Islet precursor cell (in vitro differentiated cells): ENCODE measurements at places on chromosomes 1 and 21.

DNA sequence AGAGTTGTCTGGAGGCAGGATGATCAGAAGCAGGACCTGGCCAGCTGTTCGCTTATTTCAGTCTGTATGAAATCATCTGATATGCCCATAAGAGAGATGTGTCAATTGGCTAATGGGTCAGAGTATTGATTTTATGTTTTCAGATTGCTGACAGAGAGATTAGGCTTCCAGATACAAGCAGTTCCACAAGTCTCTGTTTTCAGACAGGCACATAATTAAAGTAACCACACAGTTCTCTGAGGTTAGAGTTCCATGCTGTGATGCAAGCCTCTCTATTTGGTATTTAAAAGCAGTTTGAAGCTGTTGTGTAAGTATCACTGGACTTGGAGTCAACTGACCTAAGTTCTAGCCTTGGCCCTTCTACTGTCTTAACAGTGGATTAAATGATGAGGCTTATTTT lies 50.1 kb downstream of the ATF6 start:
- no peak for DNase-seq

GRCh38 chr1:178869119-178869697 lies 1.7 kb downstream of the ANGPTL1 start:
- no peak for DNase-seq

DNA sequence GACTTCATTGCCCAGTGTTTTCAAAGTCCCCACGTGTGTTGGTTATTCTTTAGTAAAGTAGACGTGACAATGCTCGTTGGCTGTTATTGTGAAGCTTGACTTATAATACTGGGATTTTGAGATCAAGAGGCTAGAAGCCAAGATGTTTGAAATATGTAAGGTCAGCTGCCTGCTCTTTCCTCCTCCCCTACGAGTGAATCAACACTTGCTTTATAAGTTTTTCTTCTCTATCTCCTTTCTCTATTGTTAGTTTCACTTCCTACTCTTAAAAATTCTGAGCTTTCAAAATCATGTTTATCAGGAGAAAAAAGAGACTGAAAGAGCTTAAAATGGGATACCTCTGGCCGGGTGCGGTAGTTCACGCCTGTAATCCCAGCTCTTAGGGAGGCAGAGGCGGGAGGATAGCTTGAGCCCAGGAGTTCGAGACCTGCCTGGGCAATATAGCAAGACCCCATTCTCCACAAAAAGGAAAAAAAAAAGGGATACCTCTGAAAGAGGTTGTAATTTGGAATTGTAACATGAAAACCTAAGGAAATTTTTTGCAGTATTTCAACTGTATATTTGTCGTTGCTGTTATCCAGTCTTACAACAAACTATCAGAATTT lies 72.0 kb downstream of the EPB41 start:
- DNase-seq, result no peak

DNA sequence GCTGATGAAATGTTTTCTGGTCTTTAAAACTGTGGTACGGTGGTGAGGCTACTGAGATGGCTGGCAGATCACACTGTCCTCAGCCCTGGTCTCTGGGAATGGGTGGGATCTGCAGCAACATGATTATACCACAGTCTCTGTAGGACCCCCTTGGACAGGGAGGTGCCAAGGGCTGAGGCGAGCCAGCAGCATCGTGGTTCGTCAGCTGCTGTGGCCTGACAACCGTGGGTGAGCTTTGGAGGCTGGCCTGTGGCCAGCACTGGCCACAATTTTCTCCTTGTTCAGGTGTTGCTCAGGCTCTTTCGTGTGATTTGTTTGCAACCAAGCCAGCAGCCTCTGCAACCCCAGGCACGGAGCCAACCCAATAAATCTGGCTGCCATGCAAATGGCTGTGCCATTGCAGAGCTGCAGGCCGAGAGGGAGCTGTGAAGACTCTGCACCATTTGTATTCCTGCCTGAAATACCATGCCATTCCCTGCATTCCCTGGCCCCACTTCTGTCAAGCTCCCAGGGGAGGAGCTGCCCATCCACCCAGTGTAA lies 70.9 kb downstream of the PCP4 start:
- peak; percentile 10 for DNase-seq

DNA sequence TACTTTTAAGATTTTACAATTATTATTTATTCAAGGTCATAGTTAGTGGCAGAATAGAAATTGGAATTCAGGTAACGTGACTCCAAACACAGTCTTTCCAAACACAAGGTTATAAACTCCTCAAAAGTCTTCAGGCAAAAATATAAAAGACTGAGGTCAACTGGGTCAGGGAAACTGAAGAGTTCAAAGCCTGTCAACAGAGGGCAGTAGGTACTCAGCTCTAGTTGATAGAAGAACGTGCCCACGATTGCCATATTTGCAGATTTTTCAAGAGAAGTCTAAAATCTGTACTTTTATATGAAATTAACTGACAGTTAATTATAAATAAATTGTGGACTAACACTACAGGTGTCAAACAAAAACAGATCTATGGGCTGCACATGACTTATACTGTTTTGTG lies 135.0 kb downstream of the LHX4 start:
- DNase-seq, result no peak

DNA sequence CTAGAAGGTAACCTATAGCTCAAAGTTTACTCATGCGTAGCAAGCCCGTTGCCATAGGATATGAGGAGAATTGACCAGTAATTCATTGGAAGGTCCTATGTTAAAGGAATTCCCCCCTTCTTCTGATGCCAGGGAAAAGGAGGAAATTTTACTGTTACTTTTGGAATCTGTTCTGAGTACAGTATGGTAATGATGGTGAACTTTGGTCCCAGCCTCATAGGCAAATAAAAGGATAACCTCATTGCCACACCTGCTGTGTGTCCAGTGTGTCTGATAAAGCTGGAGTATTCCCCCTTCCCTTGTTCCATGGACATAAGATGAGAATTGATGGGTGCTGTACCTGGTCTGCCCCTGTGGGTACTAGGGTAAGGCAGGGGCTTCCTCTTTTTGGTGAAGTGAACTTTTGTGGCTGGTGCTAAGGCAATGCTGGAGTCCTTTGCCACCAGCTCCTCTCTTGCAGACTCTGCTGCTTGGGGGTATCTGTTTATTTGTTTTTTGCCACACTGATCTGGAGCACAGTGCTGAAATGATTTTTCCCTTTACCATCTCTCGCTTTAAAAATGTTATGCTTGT lies 22.2 kb downstream of the MPZ start:
- no peak for DNase-seq

DNA sequence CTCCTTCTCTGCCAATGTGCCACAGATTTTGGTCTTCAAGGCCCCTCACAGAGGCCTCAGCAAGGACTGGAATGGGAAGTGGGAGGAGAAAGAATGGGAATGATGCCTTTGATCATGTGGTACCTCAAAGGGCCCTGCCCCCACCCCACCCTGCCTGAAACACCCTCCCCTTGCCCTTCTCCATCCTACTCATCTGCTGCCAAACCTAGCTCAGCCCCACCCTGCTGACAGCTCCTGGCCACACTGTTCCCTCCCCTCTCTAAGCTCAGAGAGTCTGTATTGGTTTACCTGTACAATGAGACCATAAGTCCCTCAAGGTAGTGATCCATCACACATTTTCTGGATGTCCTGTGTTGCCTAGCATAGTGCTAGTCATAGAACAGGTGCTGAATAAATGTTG lies 6.7 kb upstream of the ARHGAP30 start:
- no peak for DNase-seq

- DNase-seq, result no peak
These were observed 147.1 kb upstream of the GRIK3 start for GRCh38 chr1:37181425-37181824.

DNA sequence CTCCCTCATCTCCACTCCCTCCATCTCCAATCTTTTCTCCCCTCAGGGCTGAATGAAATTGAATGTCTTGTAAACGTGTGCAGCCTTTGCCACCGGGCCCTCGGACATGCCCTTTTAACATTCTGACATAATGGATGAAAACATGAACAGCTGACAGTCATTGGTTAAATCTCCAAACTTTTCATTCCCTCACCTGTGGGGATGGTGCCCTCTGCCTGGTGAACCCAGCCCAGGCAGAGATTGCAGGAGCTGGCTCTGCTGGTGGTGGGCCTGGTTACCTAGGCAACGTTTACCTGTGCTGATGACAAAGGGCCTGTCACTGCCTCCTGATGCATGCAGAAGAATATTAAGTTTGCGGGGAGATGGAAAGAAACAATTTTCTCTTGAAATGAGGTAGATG lies 21.3 kb downstream of the ST6GALNAC3 start:
- no peak for DNase-seq

DNA sequence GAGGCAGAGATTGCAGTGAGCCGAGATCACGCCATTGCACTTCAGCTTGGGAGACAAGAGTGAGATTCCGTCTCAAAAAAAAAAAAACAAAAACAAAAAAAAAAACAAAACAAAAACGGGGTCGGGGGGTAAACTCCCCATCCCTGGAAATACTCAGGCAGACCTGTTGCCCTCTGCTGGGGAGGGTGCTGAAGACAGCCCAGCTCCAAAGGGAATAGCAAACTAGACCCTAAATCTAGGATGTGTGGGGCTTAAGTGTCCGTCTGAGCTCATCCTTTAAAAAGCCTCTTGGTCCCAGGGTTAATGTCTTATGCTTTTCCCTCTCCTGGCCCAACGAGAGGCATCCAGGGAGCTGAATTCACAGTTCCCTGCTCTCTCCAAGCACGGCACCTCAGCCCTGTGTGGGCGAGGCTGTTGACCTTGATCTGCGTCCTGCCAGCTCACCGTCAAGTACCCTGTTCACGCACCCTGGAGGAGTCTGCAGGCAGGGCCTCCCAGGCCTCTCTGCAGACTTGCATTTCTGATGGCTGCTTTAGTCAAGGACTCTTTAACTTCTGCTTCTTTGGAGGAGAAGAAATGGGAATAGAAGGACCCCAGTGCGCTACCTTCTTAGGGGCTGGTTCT lies 22.3 kb downstream of the KCND3 start:
- no peak for DNase-seq

GRCh38 chr21:28833182-28833581 lies 159.5 kb downstream of the LTN1 start:
- no peak for DNase-seq

DNA sequence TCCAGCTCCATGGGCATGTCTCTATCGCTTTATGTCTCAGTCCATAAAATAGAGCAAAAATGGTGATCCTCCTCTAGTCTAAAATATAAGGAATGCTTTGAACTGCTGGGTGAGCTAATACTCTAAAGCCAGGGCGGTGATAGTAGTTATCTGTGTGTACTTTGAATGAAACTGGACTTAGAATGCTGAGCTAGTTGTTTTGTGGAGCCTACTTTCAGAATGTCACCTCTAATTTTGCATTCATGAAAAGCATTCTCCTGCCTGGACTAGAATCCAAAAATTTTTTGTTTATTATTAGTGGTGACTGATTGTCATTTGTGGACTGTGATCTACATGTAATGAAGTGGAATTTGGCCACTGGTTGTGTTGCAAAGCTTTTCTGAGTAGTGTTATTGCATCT lies 241.6 kb upstream of the C1orf105 start:
- no peak for DNase-seq

DNA sequence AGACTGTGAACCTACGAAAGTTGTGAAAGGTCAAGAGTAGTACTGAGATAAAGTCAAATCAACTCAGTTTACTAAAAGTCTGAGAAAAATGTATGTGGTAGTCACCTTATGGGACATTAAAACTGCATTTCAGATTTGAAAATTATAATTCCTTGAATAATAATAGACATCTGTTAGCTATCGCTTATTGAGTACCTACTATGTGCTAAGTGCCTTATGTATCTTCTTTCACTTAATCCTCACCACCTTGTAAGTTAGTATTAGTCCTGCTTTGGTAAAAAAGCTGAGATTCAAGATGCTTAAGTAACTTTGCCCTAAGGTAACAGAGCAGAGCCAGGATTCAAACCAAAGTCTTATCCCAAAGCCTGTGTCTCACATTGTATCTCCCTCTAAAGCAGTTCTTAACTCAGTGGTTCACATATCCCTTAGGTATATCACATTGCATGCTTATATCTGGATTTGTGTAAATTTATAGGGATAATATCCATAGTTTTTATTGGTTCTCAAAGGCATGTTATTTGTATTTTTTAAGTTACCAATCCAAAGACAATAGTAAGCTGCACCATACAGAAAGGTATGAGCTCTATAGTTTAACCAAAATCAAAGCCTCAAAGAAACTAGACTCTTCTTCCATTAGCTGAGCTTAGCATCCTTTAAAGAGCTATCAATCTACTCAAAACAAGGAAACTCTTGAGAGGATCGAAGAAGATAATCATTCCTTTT lies 865 bp downstream of the PIGC start:
- DNase-seq, result no peak
